ENCODE measurements at places on chromosomes 3 and 15. TPM values are rescaled to one million over a fixed set of nuclear protein-coding genes. Genes with fewer than 3 reads are reported as not detected.

PDCD6IP gene
- 196 TPM for total RNA-seq

UBE2E2 gene
- 7.2 TPM for total RNA-seq

VGLL3 gene
- not detected for total RNA-seq

WDR93 gene
- not detected for total RNA-seq

MAP1A gene
- total RNA-seq = 3.5 TPM

DNA sequence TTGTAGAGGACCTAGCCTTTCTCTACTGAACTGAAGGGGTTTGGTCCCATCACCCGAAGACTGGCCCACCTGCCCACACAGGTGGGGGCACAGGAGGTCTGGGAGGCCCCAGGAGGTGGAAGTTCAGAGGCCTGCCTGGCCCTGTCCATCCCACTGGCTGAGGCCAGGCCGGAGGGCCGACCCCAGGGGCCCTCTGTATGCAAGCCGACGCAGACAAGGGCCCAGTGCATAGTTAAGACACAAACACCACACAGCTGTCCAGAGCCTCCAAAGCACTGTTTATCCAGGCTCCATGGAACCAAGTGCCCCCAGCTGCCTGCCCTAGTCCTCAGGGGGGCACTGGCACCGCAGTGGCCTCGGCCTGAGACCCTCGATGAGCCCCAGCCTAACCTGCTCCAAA is 26.7 kb downstream of the SNX33 start:
- DNase-seq = no peak

REC114 gene
- total RNA-seq = not detected
